ENCODE measurements at places on chromosomes 1 and 21.

GRCh38 chr1:109263597-109264378 is 14.4 kb downstream of the CELSR2 start:
- DNase-seq = peak; percentile 72

GRCh38 chr1:216464489-216464888 is 41.2 kb upstream of the USH2A start:
- DNase-seq = no peak

GRCh38 chr1:153698020-153698922 is 19.8 kb downstream of the NPR1 start:
- no peak for DNase-seq

- no peak for DNase-seq
Observed at GRCh38 chr1:245983294-245983967, 523.6 kb downstream of the SMYD3 start.

GRCh38 chr21:16307256-16307655 is 577.5 kb downstream of the USP25 start:
- DNase-seq = no peak

- DNase-seq = no peak
Observed at GRCh38 chr1:112744009-112744578, 29.0 kb upstream of the PPM1J start.

DNA sequence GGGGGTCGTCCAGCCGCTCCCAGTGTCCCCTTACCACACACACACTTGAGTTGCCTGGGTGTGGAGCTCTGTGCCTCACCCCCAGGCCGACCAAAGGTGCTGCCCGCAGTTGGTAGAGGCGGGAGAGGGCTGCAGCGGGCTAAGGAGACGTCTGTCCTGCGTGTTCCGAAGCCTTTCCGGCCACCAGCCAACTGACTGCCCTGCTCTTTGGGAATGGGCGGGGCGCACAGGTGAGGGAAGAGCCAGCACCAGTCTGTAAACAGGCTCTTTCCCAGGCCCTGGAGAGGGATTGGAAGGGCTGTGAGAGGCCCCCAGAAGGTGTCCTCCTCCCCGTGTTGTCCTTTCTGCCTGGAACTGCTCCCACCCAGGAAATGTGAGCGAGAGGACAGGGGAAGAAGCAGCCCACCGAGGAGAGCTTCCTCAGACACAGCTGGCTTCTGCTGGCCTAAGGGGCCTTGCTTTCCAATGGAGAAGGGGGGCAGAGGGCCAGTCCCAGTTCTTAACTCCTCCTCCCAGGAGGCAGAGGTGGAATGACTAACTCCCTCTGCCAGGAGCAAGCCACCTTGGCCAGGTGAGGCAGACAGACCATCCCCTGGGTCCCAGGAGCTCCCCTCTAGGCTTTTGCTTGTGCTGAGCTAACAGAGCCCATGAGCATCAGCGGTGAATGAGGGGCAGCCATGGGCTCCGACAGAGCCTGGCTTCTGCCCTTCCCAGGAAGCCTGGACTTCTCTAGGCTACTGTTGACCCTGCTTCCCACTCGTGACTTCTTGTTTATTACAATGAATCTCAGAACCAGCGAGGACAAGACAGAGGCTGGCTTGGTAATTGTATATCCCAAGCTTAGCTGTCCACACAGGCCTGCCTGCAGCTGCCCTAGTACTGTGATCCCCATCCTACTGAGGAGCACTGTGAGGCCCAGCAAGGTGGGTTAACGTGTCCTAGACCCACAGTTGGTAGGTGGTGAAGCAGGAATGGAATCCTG is 158.1 kb upstream of the COA6 start:
- DNase-seq = no peak

- DNase-seq = no peak
Observed at GRCh38 chr1:94828251-94828650, 8.1 kb downstream of the SLC44A3 start.

DNA sequence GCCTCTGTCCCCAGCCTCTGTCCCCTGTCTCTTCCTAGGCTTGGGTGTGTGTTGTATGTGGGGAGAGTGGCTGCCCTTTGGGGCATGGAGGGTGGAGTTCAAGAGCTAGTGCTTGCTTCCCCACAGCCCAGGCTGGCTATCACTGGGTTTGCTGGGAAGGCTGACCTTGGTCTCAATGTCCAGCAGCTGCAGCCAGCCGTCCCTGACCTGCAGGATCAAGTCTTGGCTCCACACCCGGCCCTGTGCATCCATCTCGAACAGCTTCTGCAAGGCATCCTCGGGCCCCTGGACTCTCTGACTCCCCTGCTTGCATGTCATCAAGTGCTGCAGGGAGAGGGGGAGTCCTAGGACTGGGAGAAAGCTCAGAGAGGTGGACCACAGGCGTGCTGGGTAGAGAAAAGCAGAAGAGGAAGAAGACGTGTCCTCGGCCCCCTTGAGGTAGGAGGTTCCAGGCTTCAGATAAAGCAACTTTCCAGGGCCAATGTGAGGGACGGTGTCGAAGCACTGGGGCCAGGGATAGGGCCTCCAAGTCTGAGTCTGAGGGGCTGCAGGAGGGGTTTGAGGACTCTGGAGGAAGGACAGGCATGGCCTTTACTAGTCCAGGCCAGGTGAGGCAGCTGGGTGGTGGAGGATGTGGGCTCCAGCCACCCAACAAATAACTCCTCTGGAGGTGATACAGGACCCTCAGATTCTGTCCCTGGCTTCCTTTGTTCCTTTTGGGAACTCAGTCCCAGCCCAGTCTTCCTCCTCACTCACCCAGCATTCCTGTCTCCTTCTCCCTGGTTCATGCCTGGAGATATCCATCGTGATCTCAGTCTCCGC is 4.0 kb downstream of the EPS8L3 start:
- no peak for DNase-seq

DNA sequence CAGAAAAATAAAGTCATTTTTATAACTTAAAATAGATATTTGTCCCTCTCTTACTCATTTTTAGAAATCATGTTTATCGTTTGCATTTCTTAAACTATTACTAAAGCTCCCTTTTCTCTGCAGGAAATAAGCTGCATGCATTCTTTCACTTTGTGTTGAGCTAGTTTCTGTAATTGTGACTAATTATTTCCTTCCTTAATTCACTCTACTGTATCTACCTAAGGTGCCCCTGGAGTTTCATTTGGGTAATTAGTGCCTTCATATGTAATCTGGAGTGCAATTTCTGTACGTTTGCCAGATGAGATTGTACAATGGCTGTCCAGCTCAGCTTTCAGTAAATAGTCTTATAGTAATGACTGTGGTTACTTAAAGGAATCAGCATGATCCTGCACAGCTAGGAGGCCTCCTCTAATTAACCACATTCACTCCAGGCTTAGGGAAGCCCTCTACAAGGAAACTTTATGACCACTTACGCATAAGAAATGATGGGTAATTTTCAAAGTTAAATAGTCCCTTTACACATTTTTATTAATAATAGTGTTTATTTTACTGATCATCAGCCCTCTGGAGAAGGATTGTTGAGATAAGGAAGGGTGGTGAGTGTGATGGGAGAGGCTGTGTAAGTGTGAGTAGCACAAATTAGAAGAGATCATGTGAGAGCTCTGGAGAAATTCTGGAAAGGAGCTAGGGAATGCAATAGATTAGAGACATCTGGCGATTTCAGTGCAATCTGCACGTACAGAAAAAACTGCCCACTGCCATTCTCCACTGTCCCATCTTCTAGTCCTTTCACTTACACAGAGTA is 86.8 kb downstream of the LRRC8C start:
- no peak for DNase-seq

GRCh38 chr1:169307176-169307575 is 60.4 kb downstream of the NME7 start:
- DNase-seq = no peak

GRCh38 chr1:43243299-43243698 is 26.5 kb upstream of the TMEM125 start:
- DNase-seq = no peak

GRCh38 chr21:42452401-42453223 is 43.4 kb downstream of the RSPH1 start:
- no peak for DNase-seq

GRCh38 chr1:65075123-65075976 is 72.7 kb upstream of the AK4 start:
- peak; percentile 66 for DNase-seq
